ENCODE measurements at places on chromosomes 7 and 10.

GRCh38 chr7:26278770-26279169, 12.9 kb upstream of the SNX10 start:
- no peak for DNase-seq

DNA sequence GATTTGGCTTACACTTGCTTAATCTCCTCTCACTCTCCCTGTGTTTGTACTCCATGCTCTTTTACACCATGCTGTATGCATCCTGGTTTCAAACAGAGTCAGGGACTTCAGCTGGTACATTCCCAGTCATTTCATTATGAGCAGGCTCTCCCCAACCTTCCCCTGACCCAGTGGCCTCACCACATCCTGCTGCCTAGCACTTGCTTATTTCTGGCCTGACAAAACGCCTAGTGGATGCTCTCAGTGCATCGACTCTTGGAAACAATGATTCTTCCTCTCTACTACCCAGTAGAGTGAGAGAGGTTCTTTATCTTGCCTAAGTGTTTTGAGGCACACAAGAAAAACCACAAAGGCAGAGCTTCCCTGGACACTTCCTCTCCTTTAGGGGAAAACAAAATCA, 63.4 kb downstream of the CAV1 start:
- DNase-seq = no peak

DNA sequence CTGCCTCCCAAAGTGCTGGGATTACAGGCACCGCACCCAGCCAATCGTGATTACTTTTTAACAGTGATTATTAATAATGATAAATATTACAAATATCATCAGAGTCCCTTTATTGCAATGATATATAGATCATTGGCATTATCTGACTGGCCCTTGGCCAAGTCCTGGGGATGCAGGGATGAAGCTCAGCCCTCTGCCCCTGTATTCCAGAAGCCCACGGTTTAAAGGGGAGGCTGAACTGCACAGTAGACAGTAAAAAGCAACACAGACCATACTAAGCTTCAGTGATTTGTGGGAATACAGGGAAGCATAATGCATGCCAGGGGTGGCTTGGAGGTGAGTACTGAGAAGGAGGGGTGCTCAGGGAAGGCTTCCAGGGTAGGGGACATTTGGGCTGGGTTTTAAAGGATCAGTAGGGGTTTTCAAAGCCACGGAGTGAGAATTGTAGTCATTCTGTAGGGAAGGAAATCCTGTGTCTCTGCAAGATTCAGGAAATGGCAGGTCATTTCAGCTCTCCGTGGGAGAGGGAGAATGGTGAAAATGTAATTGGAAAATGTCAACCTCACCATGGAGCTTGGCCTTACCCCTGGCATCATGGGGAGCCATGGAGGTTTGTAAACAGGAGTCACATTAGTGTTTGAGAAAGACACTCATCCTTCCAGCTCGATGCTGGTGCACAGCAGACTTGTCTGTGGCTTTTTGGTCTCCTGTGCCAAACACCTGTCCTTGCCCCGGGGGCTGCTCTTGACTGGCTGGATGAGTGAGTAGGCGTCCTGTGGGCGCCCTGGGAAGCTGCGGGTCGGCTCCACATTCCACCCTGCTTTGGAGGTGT, 8.8 kb downstream of the ADAMTS14 start:
- no peak for DNase-seq

GRCh38 chr10:23694921-23695824, 256.3 kb downstream of the OTUD1 start:
- no peak for DNase-seq

DNA sequence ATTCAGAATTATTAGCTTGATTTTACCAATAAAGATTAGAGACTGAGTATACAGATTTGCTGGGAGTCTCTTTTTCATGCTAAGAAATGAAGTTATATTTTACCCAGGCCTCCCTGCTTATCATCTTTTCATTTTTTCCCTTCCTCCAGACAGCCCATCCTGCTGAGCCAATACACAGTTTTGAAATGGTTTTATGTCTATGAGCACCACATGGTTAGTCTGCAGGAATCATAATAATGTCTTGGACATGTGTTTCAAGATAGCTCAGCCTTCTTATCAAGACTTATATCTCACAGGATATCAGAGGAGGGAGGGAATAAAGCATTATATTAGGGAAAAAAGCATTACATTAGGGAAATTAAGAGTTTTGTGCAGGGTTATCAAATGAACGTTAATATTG, 157.1 kb downstream of the EXOC4 start:
- DNase-seq = no peak
